ENCODE measurements at places on chromosomes 16 and 17. TPM values are rescaled to one million over a fixed set of nuclear protein-coding genes. Genes with fewer than 3 reads are reported as not detected.
A peak's percentile ranks its signal among the peaks of the same experiment; 100 is the strongest.

CA4 gene
- not detected for total RNA-seq

PYDC1 gene
- total RNA-seq: not detected

CNTNAP1 gene
- 4.6 TPM for total RNA-seq

OR1F1 gene
- total RNA-seq: not detected

ARL4D gene
- 14.3 TPM for total RNA-seq

EVPL gene
- total RNA-seq: 48.3 TPM

- peak; percentile 34 for DNase-seq
These were observed 7.1 kb downstream of the CORO7 start for GRCh38 chr16:4409081-4409932.

GRCh38 chr17:8781776-8782175 lies 17.4 kb downstream of the MFSD6L start:
- DNase-seq: no peak

- DNase-seq: no peak
These were observed 15.2 kb downstream of the ACE start for GRCh38 chr17:63491977-63492618.

DNA sequence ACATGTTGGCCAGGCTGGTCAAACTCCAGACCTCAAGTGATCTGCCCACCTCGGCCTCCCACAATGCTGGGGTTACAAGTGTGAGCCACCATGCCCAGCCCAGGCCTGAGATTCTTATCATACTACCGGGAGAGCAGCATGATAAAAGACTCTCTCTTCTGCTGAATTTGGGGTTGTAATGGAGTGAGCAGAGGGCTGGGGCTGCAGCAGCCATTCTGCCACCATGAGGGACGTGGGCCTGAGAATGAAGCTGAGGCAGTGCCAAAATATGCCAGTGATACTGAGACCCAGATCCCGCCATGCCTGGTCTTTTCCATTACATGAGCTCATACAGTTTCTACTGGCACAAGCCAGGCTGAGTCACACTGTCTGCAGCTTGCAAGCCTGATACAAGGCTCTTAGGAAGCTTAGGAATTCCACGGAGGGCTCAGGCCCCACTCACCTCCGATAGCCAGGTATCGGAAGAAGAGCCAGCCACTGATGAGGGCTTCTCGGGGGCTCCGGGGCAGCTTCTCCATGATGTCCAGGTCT lies 19.6 kb upstream of the P2RX1 start:
- DNase-seq: peak; percentile 33

DNA sequence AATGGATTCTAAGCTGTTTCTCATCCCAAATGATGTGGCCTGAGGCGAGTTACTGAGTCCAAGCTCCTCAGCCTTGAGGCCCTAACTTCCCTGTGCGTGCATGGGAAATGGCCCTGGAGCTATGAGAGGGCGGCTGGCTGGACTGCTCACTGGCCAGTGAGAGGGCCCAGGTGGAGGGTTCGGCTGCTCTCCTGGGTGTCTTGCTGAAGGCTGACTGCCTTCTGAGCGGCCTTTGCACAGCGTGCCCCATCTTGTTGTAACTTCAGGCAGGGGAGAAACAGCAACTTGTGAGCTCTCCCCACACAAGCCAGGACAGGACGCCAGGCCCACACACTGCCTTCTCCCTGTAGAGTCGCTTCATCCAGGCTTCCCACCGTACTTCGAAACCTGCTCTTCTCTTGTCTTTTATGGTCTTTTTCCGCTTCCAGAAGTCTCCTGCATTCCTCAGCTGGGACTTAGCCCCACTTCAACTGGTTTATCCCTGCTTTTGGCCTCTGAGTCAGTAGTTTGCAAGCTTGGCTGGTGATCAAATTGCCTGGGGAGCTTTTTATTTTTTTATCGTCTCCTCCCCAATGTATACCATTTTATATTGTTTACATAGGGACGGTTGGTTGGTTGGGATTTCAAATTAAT lies 13.3 kb downstream of the CDH3 start:
- DNase-seq: peak; percentile 98

GRCh38 chr16:85484347-85485300 lies 128.5 kb upstream of the GSE1 start:
- DNase-seq: no peak

DNA sequence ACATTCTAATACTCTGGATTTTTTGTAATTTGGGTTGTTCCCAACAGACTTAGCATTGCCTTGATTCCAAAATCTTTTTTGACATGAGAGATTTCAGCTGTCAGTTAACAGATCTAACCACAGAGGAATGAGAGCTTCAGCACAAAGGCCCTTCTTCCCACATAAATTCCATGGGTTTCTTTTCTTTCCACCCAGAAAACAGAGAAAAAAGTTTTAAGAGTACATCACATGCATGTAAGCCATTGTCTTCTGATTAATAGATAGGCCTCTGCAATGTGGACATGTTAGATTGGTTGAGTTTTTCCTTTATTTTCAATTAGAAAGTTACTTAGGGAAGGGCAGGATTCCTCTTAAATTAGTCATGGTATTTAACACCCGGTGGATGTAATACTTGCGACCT lies 939 bp downstream of the MYH8 start:
- DNase-seq: no peak

DNA sequence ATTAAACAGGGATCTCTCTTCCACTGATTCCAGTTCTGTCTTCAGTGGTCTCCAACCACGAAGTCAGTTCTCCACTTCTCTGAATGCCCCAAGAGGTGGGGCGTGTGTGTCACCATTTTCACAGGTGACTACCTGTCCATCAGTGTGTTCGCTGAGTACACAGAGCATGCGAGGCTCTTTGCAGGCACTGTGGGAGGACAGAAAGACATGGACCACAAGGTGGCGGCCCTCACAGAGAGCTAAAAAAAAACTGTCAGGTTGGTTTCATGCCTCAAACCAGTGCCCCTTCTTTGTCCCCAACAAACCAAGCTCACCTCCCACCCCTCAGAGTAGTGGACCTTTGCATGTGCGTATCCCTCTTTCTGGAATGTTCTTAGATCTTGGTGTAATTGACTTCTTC lies 13.8 kb downstream of the EMP2 start:
- DNase-seq: no peak

DNA sequence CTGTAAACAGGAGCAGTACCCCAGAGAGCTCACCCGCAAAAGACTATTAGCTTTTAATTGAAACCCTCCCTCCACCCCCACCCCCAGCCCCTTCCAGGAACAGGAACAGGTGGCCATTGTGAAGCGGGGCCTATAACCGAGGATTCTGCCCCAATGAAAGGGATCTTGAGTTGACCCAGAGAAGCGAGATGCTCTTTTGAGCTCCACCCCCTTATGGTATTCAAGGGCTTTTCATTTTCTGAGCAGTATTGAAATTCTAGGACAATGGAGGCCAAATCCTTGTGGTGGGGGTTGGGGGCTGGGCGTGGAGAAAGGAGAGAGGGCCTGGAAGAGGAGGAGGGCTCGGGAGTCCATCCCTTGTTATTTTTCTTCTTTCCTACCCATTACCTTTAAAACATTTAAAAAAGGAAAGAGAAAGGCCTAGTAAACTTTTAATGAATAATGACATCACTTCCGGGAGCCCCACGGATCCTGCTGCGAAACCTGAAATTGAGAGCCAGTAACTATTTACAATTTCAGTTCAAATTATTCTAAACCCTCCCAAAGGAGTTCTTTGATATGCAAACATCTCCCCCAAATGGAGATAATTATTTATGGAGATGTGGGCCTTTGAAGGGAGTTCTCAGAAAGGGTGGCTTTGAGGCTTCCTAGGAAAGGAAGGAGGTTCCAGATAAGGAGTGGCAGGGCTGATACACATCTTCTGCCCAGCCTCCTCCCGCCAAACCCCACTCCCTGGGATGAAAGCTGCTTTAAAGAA lies 30.5 kb downstream of the HS3ST3B1 start:
- no peak for DNase-seq

GRCh38 chr16:5615868-5616642 lies 518.5 kb upstream of the EEF2KMT start:
- peak; percentile 23 for DNase-seq

GRCh38 chr17:60229188-60229802 lies 79.5 kb downstream of the CA4 start:
- peak; percentile 65 for DNase-seq

- DNase-seq: no peak
These were observed 185.3 kb downstream of the TMEM132E start for GRCh38 chr17:34764716-34765115.

DNA sequence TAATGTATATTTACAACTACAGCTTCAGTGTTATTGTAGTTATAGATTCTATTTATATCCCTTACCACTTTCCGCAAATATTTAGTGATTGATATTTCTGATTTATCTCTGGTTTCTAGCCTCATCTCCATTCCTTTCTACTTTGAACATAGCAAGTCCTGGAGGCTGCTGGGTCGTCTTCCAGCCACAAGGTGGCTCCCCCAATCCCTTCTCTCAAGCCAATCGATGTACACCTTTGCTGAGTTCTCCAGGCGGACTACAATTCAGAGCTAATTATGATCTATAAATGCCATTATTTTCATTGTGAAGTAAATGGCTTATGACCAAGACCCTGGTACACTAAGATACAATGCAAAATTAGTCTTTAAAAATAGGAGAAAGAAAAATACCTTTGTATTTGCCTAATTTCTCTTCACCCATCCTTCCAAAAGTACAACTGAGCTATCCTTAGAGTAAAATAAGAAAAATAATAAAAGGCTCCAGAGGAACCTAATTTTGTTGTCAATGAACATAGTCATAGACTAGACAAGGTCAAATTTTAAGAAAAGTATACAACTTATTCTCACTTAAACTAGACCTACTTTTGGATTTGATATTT lies 122.1 kb downstream of the SKAP1 start:
- peak; percentile 84 for DNase-seq

- peak; percentile 54 for DNase-seq
These were observed 18.6 kb upstream of the HAPSTR1 start for GRCh38 chr16:9072806-9073341.

- no peak for DNase-seq
These were observed 453 bp downstream of the MMP25 start for GRCh38 chr16:3046641-3047386.

- peak; percentile 23 for DNase-seq
These were observed 36.7 kb downstream of the RBFOX3 start for GRCh38 chr17:79574108-79574507.
